Activated naive CD4-positive, alpha-beta T cell treated with anti-CD3 and anti-CD28 coated beads, Interleukin-2, amount 50 U/mL, for 16 hours (primary cell): ENCODE measurements at places on chromosomes 7 and 10.

- DNase-seq = no peak
Observed at GRCh38 chr7:42237811-42238541, 967 bp upstream of the GLI3 start.

DNA sequence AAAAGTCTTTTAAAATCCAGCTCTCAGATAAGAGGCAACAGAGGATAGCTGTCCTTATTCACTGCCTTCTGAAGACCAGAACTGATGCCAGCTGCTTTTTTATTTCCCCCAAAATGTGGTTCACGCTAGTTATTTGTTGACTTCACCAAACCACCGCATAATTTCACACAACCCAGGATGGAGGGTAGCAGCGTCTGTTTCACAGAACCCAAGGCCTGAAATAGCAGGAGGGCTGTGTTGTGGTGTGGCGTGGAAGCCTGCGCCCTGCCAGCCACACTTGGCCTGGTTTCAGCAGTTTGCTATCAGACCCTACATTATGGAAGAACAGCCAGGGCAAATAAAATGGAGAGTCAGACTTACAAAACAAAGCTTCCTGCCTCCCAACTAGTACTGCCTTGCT lies 155.4 kb downstream of the DYNC1I1 start:
- DNase-seq = no peak

- DNase-seq = no peak
Observed at GRCh38 chr10:60140651-60141632, 234.6 kb upstream of the CCDC6 start.

DNA sequence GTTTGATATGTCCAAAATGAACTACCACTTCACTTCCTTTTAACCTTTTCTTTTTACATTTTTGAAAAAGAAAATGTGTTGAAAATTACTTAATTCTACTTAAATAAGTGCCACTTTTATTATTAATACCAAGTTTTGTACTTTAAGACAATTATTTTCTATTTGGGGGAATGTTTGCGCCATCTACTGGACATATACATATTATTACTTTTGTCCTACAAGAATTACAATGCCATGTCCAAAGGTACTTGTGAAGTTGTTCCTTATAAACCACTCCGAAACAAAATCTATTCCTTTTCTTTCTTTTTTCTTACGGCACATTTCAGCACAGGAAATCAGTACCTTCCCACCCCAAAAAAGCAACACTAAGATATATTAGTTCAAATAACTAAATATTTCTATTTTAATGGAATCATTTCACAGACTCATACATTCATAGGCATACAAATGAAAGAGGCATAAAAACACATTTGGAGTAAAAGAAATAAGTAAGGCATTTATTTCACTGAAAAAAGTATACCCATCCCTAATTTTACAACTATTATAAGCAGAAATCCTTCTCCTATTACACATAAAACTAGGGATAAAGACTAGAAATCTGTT lies 169.9 kb downstream of the RNF133 start:
- DNase-seq = no peak

DNA sequence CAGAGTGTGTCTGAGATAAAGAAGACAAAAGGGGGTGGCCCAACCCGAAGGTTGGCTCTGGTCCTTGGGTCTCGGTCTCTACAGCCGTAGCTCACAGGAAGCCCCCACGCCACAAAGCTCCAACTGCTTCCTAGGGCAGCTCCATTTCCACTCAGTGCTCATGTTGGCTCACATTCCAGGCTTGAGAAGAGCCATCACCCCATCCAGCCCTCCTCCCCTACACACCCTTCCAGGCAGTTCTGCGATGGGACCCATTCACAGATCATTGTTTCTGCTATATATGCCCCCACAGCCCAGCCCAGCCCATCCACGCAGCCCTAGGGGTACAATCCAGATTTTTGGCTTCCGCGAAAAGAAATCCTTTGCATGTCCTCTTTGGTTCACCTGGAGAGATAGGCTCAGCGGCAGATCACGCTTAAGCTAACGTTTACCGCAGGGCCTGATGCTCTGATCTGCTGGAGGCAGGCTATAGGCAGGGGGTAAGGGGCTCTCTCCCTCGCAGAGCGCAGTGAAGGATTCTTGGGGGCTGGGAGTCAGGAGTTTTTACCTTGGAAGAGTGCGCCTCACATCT lies 6.2 kb upstream of the HOXA11 start:
- DNase-seq = peak; percentile 6

GRCh38 chr10:97325754-97326153 lies 6.7 kb downstream of the FRAT1 start:
- DNase-seq = no peak

GRCh38 chr10:14063531-14064285 lies 267.0 kb downstream of the FRMD4A start:
- no peak for DNase-seq

DNA sequence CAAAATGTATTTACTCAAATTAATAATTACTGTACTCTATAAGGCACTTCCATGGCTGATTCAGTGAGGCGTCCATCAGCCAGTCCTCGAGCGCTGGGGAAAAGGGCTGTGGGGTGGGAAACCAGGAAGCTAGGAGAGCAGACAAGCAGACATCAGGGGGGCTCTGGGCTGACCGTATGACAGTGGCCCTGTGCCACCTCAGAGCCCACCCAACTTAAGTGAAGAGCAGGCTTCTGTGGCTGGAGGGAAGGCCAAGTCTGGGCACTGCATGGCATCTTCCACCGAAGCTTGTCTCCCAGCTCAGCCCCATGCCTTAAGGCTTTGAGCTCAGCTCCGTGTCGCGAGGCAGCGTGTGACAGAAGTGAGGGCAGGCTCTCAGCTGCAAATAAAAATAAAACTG lies 464.5 kb upstream of the ZMIZ1 start:
- no peak for DNase-seq

GRCh38 chr10:88759366-88760101 lies at the start of gene LIPN:
TSS of gene LIPN (plus strand) at chr10:88760020. CDS start at chr10:88761406, 1,386 bp downstream.
- no peak for DNase-seq

GRCh38 chr7:90613088-90613498 lies 17.0 kb downstream of the CDK14 start:
- no peak for DNase-seq

GRCh38 chr10:85864173-85864549 lies 502.4 kb downstream of the GRID1 start:
- DNase-seq = no peak

- no peak for DNase-seq
Observed at GRCh38 chr7:34916267-34916666, 121.0 kb downstream of the DPY19L1 start.

DNA sequence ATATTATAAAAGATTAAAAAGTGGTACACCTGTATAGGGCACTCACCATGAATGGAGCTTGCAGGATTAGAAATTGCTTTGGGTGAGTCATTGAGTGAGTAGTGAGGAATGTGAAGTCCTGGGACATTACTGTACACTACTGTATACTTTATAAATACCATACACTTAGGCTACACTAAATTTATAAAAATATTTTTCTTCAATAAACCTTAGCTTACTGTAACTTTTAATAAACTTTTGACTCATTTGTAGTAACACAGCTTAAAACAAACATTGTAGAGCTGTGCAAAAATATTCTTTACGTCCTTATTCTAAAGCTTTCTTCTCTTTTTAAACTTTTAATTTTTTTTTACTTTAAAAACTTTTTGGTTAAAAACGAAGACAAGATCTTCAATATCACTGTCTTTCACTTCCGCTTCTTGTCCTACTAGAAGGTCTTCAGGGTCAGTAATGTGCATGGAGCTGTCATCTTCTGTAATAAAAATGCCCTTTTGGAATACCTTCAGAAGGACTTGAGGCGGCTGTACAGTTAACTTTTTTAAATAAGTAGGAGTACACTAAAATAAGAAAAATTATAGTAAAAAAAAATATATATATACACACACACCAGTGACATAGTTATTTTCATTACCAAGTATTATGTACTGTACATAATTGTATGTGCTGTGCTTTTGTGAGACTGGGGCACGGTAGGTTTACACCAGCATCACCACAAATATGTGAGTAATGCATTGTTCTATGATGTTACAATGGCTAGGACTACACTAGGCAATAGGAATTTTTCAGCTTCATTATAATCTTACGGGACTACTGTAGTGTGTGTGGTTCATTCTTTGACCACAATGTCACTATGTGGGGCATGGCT lies 3.5 kb downstream of the STK31 start:
- DNase-seq = no peak

DNA sequence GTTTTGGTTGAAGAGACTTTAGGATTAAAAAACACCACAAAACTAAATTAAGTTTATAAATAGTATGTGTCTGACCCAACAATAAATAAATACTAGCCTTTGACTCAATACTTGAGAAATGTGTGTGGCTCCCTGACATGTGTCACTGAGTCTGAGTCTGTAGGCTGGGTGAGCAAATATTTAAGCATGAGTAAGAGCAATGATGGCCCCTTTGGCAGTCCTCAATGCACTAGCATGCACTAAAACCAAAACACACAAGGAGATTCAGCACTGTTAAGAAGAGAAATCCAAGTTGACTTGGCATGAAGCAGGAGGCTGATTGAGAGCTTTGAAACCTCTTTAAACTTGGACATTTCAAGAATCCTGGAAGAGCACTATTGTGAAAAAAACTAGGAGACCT lies 37.1 kb downstream of the CCDC71L start:
- no peak for DNase-seq

- DNase-seq = no peak
Observed at GRCh38 chr10:121495719-121496118, 102.5 kb downstream of the FGFR2 start.

DNA sequence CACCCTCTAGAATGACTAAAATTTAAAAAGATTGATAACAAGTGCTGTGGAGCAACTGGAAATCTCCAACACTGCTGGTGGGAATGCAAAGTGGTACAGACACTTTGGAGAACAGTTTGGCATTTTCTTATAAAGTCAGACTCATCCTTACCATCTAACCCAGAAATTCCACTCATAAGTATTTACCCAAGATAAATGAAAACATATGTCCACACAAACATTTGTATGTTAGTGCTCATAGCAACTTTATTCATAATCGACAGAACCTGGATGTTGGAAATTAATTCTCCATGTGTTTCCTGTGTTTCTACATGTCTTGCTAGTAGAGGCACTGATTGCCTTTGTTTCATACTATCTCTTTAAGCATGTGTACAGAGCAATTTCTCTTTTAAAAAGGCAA lies 282.4 kb downstream of the AHR start:
- no peak for DNase-seq

GRCh38 chr7:30980751-30981150 lies 17.0 kb downstream of the GHRHR start:
- DNase-seq = no peak

DNA sequence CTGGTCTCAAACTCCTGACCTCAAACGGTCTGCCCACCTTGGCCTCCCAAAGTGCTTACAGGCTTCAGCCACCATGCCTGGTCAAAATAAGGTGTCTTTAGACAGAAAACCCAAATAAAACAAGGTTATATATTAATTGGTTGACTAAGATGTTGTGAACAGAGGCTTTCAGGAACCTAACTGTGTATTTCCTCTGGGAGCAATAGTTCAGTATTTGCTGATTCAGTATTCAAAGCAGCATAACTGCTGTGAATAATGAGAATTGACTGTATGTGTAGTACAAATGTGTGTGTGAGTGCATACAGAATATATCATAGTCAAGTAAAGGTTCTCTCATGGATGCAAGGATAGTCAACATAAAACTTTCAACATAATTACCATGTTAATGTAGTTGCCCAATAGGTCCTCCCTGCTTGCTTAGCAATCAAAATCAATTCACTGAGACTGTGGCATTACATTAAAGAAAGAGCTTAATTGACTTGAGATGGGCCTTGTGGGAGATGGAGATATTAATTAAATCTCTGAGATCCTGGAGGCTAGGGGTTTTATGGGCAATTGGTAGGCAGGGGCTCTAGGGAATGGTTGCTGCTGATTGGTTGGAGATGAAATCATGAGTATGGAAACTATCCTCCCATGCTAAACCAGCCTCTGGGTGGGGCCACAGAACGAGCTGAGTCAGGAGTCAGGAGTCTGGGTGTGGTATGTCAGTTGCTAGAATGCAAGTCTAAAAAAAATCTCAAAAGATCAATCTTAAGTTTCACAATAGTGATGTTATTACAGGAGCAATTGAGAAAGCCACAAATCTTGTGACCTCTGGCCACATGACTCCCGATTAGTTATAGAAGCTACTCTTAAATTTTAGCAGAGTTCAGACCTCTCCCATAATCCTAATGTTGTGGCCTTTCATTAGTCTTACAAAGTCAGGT lies 162.7 kb downstream of the AKR1D1 start:
- DNase-seq = no peak

- no peak for DNase-seq
Observed at GRCh38 chr10:102508506-102508905, 4.7 kb downstream of the SUFU start.

GRCh38 chr7:131830681-131831080 lies 274.3 kb upstream of the PODXL start:
- no peak for DNase-seq

- no peak for DNase-seq
Observed at GRCh38 chr10:124705817-124706461, 38.2 kb downstream of the FAM53B start.

- no peak for DNase-seq
Observed at GRCh38 chr7:42742318-42742717, 169.6 kb downstream of the C7orf25 start.

DNA sequence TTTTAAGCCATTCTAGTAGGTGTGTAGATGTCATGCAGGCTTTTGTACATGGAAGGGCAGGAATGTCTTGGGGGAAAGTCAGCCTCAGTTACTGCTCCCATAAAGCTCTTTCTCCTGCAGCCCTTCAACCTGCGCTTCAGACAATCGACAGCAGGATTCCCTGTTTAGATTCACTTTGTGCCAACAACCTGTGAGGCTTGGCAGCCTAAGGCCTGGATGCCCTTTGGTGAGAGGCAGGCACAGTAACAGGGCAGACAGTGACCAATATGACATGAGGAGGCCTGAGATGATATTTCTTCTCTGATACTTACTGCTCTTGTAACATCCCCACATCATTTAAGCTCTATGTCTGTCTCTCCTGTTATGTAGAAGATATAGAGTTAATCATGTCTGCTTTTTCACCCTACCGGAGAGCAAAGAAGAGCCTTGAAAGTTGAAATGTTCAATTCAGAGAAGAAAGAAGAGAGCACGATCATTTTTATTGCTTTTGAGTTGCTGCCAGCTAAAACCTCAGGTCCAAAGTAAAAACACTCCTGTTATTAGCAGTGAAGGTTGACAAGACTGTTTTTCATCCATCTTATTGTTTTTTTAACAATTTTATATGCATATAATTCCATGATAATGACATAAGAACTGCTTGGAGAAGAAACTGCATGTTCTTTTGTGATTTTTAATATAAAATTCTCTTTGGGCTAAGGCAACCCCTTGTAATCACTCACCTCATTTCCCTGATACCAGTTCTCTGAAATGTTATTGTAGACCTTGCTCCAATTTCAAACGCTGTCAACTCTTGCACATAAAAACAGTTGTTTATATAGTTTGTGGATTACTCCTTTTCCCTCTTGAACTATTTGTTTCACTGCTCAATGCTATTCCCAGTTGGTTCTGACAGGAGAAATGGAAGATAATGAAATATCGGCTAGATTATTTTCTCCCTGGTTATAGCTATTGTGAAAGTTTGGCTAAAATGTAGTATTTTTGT lies 140.9 kb downstream of the GALNT17 start:
- DNase-seq = no peak

GRCh38 chr7:101772508-101773211 lies 44.8 kb upstream of the CUX1 start:
- no peak for DNase-seq

GRCh38 chr7:1814089-1814811 lies 144.2 kb downstream of the ELFN1 start:
- DNase-seq = no peak

GRCh38 chr7:137269240-137269639 lies 74.3 kb downstream of the PTN start:
- no peak for DNase-seq
